ENCODE measurements at places on chromosomes 1 and 21.

DNA sequence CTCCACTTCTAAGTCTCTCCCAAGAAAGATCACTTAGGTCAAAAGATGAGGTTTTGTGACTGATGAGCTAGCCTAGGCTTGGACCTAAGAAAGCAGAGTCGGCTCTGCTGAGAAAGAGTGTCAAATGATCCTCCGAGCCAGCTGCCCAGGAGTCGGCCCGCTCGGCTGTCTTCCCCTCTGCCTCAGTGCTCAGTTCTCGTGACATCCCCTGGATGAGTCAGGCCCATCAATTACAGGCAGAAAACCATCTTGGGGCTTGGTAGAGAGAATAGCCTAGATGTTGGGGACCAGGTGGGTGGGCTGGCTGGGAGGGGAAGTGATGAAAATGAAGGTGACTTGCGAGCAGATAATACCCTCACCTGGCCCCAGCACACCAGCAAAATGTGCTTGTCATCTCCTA lies 60.5 kb downstream of the SLC66A1 start:
- DNase-seq: no peak

DNA sequence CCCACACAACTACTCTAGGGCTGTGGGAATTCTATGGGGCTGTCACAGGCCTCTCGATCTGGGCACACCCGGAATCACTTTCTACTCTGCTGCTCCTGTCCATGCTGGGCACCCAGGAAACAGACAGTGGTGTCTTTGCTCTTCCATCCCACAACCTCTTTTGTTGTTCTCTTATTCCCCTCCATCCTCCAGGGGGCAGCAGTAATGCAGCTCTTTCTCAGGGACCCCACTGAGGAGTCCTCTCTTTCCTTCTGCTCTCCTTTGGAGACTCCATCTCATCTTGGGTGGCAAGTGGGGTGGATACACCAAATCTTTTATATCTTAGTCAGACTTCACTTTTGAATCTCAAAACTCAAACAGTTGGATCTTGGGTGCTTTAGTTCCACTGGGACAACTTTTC lies 206.3 kb downstream of the HS2ST1 start:
- DNase-seq: no peak

DNA sequence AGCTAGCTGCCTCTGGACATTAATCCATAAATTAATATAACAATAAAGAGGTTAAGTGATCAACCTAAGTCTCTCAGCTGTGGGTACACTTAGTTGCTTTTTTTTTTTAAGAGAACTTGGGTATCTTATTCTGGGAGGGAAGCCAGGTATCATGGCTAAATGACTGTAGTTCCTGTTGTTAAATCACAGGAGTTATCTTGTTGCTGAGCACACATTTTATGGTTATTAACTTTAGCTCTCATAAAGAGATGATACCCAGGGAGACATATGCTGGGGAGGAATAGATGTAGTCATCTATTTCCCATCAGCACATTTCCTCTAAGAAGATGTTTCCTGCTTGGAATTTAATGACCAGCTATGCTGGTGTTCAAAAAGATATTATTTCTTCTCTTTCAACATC lies 227.8 kb downstream of the PTGER3 start:
- DNase-seq: no peak

GRCh38 chr1:30085811-30086770 lies 637.3 kb downstream of the MATN1 start:
- peak; percentile 75 for DNase-seq
